ENCODE measurements at places on chromosomes 2 and 18.

- DNase-seq: no peak
These were observed 9.7 kb upstream of the ATOH8 start for GRCh38 chr2:85744055-85744454.

DNA sequence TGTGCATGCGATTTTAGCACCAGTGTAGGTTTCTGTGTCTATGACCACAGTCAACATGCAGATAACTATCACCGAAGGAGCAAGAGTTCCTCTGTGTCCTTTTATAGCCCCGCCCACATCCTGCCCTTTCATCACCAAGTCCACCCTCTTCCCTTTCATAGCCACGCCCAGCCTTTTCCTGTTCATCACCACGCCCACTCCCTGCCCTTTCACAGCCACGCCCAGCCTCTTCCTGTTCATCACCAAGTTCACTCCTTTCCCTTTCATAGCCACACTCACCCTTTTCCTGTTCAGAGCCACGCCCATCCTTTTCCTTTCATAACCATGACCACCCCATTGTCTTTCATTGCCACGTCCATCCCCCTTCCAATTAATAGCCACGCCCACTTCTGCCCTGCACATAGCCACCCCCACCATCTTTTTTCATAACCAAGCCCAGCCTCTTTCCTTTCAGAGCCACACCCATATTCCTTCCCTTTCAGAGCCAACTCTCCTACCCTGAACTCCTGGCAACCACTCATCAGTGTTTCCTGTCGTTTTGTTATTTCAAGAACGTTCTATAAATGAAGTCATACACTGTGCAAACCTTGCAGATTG is 273.9 kb downstream of the MYT1L start:
- DNase-seq: no peak

DNA sequence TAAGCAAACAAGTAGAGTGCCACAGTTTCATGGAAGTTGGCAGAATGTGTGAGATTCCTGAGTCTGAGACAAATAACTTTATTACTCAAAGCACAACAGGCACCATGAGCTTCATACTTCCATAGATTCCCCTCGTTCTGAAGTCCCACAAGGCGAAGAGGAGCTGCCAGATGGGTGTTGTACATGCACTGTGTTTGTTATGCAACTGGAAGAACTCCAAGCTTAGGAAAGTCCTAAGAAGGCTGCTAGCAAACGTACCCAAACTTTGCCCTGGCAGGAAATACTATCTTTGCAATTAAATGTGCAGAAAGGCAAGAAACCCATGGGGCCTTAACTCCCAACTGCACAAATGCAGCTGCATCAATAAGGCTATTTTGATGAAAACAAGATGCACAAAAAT is 1.6 kb upstream of the GCA start:
- no peak for DNase-seq

DNA sequence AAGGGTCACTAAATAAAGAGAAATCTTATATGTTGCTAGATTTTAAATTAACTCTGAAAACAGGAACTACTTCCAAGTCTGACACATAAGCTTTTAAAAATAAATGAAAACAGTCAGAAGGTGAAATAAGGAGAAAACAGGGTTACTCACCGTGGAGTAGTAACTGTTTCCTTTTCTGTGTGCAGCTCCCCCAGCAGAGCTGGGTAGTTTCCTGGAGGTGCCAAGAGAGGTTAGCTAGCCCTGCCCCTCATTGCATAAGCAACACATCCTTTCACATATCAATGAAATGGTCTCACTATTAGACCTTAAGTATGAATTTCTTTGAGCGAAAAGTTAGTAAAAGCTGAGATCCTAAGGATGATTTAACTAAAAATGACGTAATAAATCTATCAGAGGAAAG is 54.0 kb upstream of the GPR75 start:
- no peak for DNase-seq

GRCh38 chr2:146721486-146721885 is 1123.3 kb upstream of the ACVR2A start:
- no peak for DNase-seq

DNA sequence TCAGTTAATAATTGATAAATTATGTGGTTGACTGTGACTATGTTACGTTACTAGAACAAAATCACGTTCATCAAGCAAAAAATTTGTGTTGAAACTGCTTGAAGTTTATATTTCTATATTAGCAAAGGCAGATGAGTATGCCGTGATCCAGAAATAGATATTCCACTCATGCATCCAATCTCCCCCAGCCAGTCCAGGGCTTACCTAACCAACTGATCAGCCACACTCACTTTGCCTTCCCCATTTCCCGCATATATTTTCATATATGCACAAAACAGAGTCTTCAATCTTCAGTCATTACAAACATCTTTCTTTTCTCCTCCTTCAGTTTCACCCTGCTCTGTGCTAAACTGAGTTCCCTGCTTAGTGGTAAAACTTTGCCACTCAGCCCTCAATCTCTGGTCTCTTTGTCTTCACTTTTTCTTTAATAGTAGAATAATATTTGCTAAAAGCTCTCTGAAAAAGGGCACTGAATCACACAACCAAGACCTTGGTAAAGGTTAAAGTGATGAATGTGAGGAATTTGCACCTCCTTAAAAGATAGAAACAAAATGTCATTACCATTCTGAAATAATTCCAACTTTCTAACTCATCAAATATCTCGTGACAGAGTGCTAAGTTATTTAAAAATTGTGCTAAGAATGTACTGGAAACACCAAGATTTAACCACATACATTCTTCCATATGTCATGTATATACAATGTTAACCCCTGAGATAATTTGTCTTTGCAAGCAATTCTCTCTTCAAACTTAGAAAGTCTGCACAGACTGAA is 893.2 kb upstream of the CRIM1 start:
- DNase-seq: no peak

DNA sequence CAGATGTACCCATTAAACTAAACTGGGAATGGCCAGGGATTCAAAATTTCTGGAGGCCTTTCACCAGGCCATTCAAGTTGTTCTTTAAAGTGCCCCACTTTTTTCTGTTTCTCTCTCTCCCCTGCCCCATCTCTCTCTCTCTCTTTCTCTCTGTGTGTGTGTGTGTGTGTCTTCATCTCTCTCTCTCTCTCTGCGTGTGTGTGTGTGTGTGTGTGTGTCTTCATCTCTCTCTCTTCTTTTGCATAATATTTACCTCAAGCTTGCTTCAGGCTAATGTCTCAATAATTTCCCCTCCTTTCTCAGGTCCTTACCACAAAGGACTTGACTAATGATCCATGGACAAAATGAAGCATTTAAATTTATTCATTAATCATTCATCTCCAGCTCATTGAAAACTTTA is 164.2 kb upstream of the KLHL14 start:
- no peak for DNase-seq

- DNase-seq: no peak
These were observed 481.4 kb upstream of the SPRED2 start for GRCh38 chr2:65913813-65914212.

- DNase-seq: no peak
These were observed 7.7 kb upstream of the RHOB start for GRCh38 chr2:20439193-20439475.

DNA sequence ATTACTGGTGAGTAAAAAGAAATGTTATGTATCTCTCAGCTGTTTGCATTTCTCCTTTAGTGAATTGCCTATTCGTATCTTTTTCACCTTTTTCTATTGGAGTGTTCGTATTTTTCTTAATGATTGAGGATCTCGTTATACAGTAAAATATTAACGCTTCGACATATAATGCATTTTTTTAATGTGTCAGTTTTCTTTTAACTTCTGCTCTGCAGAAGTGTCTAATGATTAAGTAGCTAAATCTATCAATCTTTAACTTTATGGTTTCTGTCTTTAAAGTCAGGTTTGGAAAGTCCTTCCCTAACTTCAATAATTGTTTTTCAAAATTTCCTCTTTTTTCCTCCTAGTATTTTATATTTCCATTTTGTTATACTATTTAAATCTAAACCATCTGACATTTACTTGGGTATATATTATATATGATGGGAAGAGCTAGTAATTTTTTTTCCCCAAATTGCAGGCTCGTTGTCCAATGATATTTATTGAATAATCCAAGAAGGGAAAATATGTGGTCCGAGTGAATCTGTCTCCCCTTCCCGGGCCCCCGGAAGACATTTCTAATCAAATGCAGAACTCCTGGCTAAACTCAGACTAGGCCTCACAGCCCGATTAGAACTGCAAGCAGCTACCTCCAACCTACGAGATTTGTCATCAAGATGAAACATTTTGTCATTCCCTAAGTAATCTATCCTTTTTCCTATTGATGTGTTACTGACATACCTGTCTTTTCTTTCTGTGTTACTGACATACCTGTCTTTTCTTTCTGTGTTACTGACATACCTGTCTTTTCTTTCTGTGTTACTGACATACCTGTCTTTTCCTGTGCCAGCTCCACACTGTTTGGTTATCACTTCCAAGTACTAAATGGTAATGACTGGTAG is 17.2 kb downstream of the PCBP1 start:
- no peak for DNase-seq

DNA sequence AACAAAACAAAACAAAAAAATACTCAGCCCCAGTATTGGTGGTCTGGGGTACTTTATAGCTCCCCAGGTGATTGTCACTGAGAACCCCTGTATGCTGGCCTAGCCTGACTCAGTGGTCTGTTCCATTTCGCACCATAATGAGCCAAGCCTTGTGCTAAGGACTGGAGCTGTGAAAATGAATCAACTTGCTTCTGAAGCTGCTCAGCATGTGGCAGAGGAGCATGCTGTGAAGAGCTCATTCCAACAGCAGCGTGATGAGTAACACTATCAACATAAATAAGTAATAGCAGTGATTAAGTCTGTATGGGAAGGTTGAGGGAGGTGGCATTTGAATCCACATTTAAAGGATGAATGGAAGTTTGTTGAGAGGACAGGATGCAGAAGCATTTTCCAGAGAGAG is 67.2 kb upstream of the ATL2 start:
- no peak for DNase-seq

- no peak for DNase-seq
These were observed 11.0 kb upstream of the ALPK2 start for GRCh38 chr18:58639751-58640427.

- DNase-seq: peak; percentile 32
These were observed 13.3 kb upstream of the MTIF2 start for GRCh38 chr2:55282110-55282917.

DNA sequence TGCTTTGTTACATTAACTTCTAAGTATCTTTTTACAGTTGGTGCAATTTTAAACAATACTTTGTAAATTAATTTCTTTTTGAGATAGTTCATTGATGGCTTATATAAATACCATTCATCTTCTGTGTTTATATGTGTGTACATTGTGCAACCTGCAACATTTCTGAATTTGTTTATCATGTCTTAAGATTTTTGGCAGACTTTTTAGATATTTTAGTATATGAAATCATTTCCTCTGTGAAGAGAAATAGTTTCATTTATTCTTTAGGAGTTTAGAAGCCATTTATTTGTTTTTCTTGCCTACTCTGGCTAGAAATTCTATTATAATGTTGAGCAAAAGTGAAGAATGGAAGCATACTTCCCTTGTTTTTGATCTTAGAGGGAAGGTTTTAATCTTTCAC is 337.8 kb upstream of the DSEL start:
- no peak for DNase-seq

GRCh38 chr2:170930131-170930990 is 1.3 kb downstream of the GORASP2 start:
- DNase-seq: no peak

- DNase-seq: no peak
These were observed 634.8 kb upstream of the ZEB2 start for GRCh38 chr2:145154731-145155130.

GRCh38 chr2:38153476-38154135 is 77.7 kb upstream of the CYP1B1 start:
- no peak for DNase-seq

DNA sequence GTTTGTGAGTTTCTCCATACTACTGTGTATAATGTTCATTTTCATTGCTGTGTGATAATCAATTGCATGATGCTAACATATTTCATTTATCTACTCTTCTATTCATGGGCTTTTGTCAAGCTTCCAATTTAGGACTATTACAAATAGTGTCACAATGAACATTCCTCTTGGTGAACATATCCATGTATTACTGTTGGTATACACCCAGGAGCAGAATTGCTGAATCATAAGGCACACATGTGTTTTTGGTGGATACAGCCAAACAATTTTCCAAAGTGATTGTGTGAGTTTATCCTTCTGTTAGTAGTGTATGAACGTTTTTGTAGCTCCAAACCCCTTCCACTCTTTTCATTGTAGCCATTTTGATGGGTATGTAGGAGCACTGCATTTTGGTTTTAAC is 101.6 kb upstream of the COPS8 start:
- no peak for DNase-seq

Data from cortex of kidney (tissue), 1 donor.